ENCODE measurements at places on chromosomes 11 and 22.

DNA sequence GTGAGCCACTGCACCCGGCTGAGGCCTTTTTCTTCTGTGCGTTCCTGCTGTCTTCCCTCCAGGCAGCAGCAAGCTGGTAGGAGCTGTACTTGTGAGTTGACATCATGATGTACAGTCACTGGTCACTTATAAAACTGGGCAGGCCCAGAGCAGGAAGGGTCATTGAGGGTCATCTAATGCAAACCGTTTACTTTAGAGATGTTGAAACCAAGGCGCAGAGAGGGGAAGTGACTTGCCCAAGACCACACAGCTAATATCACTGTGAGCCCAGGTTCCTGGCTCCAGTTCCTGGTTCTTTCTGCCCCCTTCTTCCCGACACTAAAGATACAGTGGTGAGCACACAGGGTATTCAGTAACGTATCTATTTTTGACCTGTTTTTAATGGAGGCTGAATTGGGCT lies 27.3 kb downstream of the PTPRJ start:
- no peak for DNase-seq

DNA sequence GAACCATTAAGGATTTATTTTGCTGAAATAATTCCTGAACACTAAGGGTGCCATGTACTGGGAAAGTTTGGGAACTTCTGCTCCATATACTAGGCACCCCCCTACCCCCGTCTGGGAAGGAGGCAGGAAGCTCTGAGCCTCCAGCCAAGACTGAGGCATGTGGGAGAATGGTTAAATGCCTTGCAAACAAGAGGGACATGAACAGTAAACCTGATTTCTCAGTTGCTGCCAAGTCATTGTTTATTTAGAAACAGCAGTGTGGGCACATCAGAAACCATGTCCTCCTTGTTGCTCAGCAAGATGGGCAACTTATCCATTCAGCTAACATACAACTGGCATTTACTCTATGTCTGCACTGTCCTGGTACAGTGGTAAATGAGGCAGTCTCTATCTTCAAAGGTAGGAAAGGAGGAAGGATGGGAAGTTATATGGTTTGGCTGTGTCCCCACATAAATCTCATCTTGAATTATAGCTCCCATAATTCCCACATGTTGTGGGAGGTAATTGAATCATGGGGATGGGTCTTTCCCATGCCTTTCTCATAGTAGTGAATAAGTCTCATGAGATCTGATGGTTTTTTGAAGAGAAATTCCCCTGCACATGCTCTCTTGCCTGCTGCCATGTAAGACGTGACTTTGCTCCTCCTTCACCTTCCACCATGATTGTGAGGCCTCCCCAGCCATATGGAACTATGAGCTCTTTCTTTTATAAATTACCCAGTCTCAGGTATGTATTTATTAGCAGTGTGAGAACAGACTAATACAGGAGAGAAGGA lies 459.1 kb downstream of the MIAT start:
- no peak for DNase-seq

- no peak for DNase-seq
These were observed 119.7 kb downstream of the NAT10 start for GRCh38 chr11:34225091-34225490.

GRCh38 chr11:944711-945470 lies 19.2 kb downstream of the AP2A2 start:
- DNase-seq, result no peak

DNA sequence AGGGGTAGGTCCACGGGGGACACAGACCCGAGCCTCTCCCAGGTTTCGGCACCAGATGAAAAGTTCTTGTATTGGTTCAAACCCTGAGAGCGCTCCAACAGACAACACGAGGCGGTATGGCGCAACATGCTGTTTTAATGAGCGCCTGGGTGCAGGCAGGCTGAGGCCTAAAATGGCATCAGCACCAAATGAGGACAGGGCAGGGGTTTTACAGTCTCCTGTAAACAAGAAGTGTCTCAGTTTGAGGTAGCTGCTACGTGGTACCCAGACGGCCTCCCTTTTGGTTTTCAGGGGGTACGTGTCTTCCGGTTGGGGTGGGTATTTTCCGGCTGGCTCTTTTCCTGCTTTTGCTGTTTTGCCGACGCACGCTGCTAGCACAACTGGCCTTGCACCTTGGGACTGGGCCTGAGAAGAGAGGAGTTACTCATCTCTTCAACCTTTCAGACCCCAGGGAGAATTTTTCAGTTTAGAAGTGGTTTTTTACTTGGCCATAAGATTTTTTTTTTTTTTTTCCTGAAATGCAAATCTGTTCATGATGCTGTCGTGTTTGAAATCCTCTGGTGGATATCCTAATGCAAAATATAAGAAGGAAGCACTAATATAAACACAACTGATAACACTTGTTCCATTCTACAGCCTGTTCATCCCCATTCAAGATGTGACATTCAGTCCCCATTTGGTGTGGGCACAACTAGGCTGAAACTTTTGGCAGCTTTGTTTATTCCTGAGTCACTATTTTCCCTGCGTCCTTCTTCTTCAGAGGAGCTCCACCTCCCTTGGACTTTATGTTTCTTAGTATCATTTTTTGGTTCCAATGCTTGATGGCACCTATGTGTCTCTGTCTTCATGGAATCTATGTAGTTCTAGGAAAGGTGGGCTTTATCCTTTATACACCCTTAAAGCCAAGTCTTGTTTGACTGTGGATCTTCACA lies 6.5 kb downstream of the PPFIBP2 start:
- DNase-seq, result no peak

DNA sequence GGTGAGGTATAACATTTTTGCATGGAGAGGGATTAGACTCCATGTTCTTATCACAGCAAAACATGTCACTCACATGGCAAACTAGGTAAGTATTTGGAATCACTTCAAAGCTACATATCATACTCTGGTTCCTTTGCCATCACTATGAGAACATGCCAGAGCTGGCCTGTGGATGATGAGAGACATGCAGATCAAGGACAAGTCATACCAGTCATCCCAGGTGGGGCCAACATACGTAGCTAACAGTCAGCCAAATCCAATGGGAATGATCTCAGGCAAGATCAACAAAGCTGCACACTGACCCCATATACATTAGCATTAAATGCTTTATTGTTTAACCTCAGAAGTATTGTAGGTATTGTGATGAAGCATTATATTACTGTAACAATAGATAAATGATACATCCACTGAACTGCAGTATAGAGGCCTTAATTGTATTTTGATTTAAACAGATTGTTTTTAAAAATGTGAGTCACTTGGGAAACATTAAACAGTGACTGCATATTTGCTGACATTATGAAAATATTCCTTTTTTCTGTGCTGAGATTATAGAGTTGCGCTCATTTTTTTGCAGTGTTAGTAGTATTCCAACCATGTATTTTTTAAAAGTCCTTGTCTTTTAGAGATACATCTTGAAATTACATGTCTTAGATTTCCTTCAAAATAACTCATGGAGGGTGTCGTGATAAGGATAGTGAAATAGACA lies 37.3 kb upstream of the ARL14EP start:
- no peak for DNase-seq

DNA sequence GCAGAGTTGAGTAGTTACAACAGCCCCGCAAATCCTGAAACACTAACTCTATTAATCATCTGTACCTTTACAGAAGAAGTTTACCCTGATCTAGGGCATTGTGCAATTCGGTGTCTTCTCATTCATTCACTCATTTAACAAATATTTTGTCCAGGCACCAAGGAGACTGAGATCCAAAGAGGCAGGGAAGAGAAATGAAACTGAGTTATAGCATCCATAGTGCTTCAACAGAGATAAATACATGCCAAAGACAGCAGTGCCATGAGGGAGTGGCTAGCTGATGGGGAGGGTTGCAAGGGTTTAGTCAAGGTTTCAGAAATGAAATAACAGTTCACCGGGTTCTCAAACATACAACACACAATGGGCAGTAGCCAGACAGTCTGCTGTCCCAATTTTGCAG lies 40.2 kb upstream of the MTNR1B start:
- no peak for DNase-seq

- DNase-seq, result no peak
These were observed 5.4 kb downstream of the PCF11 start for GRCh38 chr11:83162377-83162776.

DNA sequence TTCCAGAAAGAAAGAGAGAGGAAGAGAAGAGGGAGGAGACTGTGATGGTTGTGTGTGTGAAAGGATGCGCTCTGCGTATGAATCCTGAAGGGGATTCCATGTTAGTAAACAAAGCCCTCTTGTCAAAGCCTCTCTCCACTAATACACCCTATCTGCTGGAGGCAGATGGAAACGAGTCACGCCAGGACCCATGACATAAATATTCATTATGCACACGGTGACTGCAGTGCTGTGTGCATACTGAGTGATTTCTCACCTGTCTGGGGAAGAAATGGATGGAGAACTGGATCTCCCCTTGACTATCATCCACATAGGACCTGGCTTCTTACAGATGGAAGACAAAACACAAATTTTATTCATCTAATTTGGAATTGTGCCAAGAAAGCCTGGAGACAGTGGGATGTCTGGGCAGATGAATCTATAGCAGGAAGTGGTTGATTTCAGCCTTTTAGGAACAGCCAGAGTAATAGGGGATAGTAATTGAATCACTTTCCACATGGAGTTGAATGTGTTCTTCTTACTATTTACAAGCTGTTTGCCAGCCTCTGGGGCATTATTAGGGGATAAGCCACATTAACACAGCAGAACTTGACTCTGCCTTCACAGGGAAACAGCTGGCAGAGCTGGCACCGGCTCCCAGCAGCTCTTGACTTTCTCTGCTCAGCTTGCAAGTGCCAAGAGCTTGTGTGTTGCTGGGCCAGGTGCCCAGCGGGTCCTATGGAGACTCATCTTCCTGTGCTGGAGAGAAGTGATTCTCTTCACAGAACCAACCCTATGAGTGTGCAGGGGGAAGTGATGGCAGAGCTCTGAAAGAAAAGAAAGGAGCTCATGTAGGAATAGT lies 9.0 kb downstream of the MTNR1B start:
- DNase-seq, result no peak

GRCh38 chr11:132451942-132452601 lies 1080.2 kb downstream of the OPCML start:
- DNase-seq, result no peak

- no peak for DNase-seq
These were observed 49.7 kb upstream of the SHISAL1 start for GRCh38 chr22:44362249-44363012.

DNA sequence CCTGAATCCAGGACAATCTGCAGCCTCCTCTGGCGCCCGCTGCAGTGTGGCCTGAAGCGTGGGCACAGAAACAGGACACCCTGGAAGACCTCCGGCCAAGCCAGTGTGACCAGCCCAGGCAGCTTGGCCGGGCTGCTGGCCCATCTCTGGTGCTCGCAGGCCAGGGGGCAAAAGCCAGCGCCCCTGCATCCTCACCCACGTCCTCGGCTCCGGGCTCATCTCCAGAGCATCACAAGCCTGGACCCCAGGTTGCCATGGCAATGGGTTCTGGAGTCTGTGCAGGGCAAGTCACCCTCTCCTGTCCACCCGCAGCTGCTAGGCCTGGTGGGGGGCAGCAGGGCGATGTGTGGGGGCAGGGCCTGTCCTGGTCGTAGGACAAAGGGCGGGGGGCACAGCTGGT lies 9.3 kb upstream of the PDGFB start:
- DNase-seq, result no peak

DNA sequence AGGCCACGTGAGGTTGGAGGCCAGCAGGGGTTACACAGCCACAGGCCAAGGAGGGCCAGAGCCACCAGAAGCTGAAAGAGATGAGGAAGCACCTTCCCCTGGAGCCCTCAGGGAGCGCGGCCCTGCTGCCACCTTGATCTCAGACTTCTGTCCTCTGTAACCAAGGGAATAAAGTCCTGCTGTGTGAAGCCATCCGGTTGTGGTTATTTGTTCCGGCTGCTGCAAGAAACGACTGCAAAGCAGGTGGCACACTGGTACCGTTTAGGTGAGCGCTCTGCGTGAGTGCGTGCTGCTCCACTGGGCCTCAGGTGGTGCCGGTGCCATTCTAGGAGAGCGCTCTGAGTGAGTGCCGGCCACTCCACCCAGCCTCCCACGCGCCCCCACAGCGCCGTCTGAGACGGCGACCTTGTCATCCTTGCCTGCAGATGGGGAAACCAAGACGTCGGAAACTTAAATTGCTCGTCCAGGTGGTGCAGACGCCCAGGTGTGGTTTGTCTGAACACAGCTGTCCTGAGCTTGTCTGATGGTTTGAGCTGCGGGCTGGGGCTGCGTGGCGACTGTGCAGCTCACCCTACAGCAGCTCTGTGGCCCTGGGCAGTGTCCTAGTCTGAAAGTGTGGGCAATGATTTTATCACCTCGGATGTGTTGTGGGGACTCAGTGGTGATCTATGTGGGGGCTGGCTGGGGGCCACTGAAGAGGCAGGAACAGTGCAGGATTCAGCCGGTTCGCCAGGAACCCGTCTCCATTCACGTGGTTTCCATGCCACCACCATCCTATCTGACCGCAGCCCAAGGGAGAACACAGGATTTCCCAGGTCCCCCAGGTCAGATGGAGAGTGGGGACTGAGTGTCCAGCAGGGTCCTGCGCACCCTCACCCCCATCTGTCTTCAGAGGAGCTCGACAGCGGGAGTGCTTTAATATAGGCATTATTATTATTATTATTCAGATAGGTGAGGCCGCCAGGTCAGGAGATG lies 4.6 kb upstream of the MRGPRG start:
- DNase-seq, result no peak

DNA sequence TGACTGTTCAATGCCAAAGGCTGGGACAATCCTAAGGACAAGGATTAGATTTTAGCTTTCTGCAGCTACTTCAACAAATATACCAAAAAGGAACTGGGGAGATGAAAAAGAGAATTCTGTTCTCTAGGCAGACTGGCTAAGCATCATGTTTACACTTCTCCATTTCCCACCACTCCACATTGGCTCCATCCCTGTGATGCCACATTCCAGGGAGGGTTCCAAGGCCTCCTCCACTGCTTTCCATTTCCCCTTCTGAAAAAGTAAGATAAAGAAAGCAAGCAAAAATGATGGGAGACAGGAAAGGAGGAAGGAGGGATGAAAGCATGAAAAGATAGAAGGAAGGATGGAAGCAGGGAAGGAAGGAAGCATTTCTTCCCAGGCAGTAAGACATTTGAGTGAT lies 315.8 kb downstream of the BLID start:
- DNase-seq, result no peak

DNA sequence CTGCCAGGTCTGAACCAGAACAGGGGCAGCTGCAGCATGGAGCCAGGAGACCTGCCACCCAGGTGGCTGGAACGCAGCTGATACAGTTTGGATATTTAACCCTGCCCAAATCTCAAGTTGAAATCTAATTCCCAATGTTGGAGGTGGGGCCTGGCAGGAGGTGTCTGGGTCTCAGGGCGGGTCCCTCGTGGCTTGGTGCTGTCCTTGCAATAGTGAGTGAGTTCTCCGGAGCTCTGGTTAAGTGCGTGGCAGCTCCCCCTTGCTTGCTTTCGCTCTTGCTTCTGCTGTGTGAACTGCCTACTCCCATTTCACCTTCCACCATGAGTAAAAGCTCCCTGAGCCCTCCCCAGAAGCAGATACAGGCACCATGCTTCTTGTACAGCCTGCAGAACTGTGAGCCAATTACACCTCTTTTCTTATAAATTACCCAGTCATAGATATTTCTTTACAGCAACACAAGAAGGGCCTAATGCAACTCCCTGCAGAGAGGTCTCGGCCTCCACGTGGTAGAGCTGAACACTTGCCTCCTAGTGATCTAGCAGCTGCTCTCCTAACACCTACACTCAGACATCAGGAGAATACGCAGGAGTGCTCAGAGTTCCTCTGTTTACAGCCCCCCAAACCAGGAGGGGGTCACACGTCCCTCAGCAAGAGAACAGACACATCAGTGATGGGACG lies 203.7 kb downstream of the CTTN start:
- DNase-seq, result no peak

GRCh38 chr11:115716601-115717529 lies 212.7 kb upstream of the CADM1 start:
- DNase-seq, result no peak

GRCh38 chr22:46018859-46019258 lies 41.9 kb upstream of the WNT7B start:
- no peak for DNase-seq
